ENCODE measurements at places on chromosomes 2 and 18.

DNA sequence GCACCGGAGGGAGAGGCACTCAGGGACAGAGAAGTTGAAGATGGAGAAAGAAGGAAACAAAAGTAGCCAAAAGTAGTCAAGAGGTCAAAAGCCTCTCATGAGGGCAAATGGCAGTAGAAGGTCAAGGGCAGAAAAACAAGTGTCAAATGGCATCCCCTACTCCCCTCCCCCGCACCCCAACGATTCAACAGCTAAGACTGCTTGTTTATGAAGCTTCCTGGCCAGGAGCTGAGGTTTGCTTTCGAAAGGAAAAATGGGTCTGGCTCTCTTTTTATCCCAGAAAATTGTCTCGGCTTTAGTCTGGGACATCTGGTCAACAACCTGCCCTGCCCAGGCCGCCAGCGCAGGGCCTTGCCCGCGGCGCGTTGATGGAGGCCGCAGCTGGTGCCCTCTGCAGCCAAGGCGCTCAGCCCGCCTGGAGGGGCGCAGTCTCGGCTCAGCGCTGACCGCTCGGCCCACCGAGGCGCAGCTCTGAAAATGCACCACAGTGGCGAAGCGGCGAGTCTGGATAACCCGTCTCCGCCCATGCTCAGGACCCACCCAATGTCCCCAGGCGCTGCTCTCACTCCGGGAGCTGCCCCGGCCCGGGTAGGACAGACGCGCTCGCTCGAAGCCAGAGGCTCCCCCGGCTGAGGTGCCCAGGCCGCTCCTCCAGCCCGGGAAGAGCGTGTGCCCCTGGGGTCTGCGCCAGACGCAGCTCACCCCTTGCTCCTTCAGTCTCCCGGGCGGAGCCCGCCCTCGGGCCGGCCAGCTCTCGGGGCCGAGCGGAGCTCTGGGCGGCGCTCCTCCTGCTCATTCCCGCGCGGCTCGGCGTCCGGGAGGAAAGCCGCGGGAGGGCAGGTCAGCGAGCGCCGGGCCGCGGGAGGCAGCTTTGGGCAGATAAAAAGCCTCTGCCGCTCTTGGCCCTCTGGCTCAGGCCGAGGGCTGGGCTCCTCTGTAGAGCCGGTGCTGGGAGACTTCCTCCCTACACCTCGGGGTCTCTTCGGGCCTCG is 1.8 kb upstream of the TBR1 start:
- no peak for DNase-seq

GRCh38 chr2:148994341-148994740 is 44.2 kb upstream of the LYPD6B start:
- DNase-seq = no peak

- DNase-seq = no peak
Measured at GRCh38 chr2:41199334-41199733, 747.4 kb upstream of the SLC8A1 start.

DNA sequence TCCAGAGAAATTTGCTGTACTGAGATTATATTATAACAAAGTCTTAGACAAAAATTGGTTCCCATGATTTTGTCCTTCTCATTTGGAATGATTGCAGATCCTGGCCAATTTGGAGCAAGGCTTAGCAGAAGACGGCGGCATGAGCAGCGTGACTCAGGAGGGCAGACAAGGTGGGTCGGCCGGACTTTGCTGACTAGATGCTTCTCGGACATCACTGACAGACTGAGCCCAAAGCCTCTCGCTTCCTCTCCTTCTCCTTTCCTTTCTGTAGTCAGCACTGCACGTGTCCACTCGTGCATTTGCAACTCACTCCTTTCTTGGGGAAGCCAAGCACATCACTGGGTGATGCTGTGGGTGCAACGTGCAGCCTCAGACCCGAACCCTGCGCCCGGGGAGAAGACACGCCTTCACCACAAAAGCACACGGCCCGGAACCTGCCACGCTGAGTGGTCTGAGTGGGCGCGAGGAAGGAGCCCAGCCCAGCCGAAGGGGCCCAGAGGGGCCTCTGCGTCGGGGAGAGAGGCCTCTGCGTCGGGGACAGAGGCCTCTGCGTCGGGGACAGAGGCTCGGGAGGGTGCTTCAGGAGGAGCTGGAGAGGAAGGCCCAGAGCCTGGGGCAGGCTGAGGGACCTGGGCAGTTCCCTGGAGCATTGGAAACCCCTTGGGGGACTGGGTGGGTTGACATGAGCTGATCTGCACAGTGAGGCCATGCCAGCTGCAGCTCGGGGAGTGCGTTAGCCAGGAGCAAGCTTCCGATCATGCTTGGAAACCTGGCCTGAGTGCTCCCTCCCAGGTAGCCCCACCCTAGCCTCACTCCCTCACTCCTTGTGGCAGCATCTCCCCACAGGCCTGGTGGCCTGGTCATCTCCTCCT is 61.6 kb downstream of the ADI1 start:
- no peak for DNase-seq

DNA sequence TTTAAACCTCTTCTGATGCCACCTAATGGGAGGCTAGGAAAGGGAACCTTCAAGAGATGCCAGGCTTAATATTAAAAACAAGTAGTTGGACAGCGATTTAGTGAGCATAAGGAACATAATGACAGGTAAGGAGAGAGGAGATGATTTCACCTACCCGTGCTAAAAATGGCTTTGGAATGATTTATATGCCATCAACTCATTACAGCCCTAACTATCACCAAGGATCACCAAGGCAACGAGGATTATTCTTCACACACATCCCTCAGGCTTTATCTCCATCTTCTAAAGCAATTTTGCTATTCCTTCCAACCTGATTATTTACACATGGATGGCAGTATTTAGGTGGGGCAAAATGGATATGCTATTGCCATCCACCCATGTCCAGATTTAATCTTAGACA is 237.8 kb downstream of the DCC start:
- no peak for DNase-seq

GRCh38 chr2:164992818-164993217 is 37.5 kb upstream of the SLC38A11 start:
- DNase-seq = peak; percentile 89

DNA sequence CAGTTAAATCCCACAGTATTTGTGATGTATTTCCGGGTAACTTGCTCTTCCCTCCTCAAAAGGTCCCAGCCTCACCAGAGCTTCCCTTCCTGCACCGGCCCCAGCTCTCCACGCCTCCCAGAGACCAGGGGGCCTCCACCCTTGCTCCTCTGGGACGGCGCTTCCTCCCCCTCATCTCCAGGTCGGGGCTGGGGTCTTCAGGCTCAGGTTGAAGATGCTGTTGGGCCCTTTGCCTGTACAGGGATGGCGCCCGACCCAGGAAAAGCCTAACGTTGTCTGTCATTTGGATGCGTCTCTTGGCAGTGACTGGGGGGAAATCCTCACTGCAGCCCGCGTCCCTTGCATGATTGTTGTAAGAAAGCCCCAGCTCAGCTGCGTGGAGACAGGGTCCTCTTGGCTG is 126.7 kb downstream of the TPO start:
- no peak for DNase-seq

DNA sequence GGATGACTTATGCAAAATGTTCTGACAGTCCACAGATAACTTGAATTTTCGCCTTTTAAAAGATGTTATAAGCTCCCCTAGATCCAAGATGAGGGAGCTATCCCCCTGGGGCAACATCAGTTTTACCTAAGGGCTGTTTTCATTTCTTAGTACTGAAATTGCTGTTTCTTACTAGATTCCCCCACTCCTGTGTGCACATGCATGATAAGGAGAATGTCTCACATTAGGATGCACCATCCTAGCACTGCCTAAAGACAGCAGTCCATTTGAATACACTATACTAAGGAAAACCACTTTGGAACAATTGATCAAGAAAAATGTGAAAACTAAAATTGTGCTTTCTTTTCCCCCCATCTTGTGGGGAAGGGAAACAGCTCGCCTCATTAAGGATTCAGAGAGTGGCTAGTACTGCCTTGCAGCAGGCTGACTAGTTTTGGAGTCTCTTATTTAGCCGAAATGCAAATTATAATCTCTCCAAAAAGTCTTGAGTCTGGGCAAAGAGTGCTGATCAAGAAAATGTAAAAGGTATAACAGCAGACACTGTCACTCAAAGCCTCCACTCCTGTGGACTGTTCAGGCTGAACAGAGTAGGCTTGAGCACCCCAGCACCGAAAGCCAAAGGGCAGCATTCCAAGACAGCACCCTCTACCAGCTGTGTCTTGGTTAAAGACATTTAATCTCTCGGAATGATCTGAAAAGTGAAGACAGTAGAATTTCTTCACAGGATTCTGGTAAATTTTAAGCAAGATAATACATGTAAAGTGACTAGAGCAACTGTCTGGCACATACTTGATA is 65.0 kb downstream of the ZNF385B start:
- DNase-seq = no peak

DNA sequence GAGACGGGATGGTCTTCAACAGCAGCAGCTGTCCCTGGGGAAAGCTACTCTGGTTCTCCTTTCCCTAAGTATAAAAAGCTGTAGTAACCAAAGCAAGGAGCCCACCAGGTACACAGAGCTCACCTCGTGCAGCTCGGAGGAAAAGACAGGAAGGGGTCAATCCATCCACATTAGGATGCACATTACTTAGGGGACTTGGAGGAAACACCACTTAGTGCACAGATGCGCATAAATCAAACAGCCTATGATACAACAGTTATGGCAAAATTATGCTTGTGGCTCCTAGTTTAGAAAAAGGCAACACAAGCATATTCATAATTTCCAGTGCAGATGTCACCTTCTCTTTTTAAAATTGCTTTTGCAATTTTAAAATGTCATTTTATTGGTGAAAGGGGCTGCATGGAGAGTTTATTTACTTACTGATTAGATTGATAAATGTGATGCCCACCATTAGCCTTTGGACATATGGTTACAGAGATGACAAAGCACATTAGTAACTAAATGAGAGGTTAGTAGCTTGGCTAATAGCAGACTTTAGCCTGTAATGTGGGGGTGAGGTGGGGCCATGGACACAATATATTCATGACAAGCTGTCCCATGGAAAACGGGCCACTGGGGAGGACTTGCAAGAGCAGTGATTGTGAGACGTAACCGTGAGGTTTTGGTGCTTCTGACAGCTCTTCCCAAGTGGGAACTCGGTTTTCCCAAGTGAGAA is 199.8 kb downstream of the MYT1L start:
- DNase-seq = no peak

DNA sequence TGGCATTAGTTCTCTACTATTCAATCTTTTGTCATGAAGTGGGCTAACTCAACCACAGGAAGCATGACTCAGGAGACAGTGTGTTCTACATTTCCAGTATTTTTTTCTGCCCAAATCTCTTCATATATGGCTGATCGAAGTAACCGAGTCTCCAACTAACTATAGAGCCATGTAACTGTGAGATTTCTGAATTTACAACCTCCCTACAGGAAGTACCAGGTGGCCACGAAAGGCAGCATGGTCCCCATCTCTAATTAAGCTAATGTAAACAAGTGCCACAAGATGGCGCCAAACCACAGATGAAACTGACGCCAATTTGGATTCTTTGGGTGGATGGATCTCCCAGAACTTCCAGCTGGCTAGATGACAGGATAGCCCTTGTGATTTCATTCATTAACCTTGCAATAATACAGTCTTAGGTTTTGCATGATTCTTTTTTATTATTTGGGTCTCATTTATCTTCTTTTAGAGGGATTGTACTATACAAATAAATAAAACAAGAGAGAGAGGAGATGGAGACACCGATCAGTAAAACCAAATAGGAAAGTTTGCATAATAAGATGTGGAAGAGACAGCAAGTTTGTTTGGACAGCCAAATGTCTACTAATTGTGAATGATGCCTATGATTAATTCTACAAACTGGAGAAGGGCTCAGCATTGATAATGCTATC is 18.3 kb upstream of the ARHGAP15 start:
- DNase-seq = peak; percentile 69

DNA sequence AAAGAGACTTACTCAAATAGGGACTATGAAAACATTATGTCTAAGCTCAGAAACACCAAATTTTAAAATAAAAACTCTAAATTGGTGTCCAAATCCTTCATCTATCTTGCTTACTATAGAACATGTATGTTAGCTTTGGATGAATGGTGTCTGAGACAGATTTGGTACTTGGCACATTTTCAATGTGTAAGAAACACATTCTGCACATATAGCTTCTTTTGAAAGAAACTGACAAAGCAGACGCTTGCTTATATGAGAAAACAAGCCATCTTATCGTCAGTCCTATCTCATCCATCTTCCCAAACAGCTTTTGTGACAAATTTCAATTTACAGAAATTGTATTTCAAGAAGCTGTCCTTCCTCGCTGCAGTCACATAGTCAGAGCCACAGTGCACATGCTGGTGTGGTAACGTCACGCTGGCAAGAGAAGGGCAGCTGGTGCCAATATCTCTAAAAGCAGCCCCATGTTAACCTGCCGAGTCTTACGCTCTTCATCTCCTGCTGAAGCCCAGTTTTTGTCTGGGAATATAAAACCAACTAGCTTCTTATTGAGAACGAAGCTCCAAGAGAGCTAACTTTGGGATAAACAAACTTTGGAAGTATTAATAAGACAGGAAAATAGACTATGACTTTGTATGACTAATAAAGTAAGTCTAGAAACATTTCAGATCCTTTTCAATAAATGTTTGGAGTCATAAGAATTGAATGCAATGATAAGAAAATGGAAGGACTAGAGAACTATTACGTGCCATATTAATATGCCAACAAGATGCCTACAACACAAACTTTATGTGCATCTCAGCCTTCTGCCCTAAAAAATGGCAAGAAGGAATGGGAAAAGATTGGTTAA is 74.9 kb upstream of the TFCP2L1 start:
- no peak for DNase-seq

- no peak for DNase-seq
Measured at GRCh38 chr2:181836583-181836982, 54.9 kb upstream of the ITPRID2 start.

GRCh38 chr18:72502671-72503431 is 41.3 kb downstream of the CBLN2 start:
- DNase-seq = no peak

GRCh38 chr2:8779795-8780671 is 57.4 kb downstream of the KIDINS220 start:
- no peak for DNase-seq

- no peak for DNase-seq
Measured at GRCh38 chr2:74406035-74406434, 15.4 kb downstream of the C2orf81 start.

DNA sequence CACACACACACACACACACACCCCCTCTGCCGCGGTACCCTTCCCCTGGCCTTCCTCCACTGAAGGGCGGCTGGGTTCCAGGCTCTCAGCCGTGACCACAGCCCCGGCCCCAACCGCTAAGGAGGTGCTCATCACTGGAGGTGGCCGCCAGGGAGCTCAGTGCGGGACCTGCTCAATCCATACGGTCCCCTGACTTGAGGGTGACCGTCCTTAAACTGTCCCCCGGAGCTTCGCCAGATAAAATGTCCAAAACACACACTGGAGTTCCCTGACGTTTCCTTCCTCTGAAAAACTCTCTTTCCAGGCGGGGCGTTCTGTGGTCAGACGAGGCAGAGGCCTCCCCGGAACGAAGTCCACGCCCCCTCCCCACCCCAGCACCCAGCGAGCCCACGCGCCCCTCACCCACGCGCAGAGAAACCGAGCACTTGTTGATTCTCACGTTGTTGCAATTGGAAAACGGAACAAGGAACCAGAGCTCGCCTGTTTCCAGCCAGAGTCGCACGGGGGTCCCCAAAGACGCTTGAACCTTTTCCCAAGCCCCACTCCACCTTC is 1.4 kb downstream of the MBP start:
- no peak for DNase-seq

GRCh38 chr2:47288864-47289263 is 114.1 kb upstream of the MSH2 start:
- no peak for DNase-seq

GRCh38 chr2:235444101-235444597 is 49.7 kb upstream of the AGAP1 start:
- DNase-seq = no peak

- no peak for DNase-seq
Measured at GRCh38 chr2:85623991-85624390, 8.0 kb downstream of the USP39 start.

GRCh38 chr2:200752835-200753234 is 58.9 kb upstream of the BZW1 start:
- DNase-seq = no peak
